ENCODE measurements at places on chromosomes 12 and 14. TPM values are rescaled to one million over a fixed set of nuclear protein-coding genes. Genes with fewer than 3 reads are reported as not detected.

GRCh38 chr14:72704502-72704901, 189.4 kb downstream of the DPF3 start:
- DNase-seq: no peak

DNA sequence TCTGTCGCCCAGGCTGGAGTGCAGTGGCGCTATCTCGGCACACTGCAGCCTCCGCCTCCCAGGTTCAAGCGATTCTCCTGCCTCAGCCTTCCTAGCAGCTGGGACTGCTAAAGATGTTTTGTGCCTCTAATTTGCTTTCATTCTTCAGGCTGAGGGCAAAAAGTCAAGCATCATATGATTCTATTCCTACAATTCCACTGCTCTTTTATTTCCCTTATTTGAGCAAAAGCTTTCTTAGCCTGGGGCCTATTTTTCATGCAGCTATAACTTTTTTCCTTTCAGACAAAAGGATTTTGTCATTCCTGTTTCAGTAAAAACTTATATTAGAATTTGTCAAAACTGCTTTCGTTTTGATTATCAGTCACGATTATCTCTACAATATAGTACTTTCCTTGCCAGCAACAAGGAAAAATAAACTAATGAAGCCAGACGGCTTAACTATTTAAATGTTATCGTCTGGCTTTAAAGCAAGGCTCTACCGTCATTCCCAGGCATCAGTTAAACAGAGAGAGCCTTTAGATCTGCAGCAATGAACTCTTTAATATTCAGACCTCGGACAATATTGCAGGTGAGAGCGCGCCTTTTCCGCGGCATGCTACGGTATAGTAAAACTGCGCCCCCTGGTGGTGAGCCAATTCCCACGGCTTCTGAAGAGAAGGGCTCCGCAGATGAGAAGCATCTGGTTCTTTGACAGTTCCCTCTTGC, 1.4 kb upstream of the SLC2A13 start:
- peak; percentile 70 for DNase-seq

DNA sequence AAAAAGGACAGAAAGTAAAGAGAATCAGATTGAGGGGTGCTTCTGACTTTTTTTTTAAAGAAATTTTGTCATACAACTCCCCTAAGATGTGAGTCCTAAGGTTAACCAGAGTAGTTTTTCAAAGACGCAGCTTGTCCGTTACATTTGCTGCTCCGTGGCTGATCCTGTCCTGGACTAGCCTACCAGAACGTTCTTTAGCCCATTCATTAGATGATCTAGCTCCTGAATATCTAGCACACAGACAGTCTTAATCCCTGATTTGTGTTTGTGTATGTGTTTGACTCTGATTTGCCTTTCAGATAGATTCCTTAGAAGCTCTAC, 60.3 kb downstream of the SAMD4A start:
- DNase-seq: no peak

GRCh38 chr14:30998100-30998706, 27.2 kb upstream of the AP4S1 start:
- DNase-seq: no peak

DNA sequence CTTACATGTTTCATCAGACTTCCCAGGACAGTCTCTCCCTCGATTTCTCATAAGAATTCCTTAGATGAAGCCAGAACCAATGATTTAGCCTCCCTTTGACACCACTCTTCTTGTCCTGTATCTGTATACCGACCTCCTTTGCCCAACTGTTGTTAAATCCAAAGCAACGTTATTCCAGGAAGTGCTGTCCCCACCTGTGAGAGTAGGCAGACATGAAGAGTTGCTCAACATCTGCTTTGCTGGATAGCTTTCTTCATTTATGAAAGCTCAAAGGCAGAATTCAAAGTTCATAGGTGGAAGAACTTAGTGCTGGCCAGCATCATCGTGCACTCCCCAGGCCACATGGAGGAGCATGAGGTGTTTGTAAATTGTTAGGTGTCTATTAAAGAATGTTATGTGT, 55.6 kb downstream of the GTF2A1 start:
- no peak for DNase-seq

- no peak for DNase-seq
Observed at GRCh38 chr14:61421212-61421923, 100.0 kb downstream of the PRKCH start.

GRCh38 chr14:74799765-74800164, 36.6 kb downstream of the YLPM1 start:
- DNase-seq: no peak

GRCh38 chr12:126908765-126909142, 1358.2 kb upstream of the TMEM132C start:
- DNase-seq: no peak

DNA sequence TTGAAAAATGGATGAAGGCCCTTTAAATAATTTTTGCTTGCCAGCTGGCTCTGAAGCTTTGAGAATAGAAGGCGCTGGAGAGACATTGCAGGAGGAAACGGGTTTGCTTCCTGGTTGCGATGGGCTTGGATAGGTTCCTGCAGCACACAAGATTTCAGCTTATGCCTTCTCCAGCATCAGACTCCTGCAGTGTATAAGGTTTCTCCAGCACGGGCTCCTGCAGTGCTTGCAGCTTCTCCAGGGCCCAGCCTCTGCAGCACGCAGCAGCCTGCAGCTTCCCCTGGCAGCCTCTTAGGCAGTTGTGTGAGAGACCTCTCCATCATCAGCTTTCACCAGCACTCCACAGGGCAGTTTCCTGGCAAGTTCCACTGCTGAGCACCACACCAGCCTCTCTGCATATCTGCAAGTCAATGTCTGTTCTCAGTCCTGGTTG, 78.7 kb upstream of the ZDHHC17 start:
- DNase-seq: no peak

- no peak for DNase-seq
Observed at GRCh38 chr12:19082365-19082911, 47.1 kb upstream of the PLEKHA5 start.

- DNase-seq: no peak
Observed at GRCh38 chr12:90428881-90429280, 526.1 kb downstream of the CCER1 start.

DNA sequence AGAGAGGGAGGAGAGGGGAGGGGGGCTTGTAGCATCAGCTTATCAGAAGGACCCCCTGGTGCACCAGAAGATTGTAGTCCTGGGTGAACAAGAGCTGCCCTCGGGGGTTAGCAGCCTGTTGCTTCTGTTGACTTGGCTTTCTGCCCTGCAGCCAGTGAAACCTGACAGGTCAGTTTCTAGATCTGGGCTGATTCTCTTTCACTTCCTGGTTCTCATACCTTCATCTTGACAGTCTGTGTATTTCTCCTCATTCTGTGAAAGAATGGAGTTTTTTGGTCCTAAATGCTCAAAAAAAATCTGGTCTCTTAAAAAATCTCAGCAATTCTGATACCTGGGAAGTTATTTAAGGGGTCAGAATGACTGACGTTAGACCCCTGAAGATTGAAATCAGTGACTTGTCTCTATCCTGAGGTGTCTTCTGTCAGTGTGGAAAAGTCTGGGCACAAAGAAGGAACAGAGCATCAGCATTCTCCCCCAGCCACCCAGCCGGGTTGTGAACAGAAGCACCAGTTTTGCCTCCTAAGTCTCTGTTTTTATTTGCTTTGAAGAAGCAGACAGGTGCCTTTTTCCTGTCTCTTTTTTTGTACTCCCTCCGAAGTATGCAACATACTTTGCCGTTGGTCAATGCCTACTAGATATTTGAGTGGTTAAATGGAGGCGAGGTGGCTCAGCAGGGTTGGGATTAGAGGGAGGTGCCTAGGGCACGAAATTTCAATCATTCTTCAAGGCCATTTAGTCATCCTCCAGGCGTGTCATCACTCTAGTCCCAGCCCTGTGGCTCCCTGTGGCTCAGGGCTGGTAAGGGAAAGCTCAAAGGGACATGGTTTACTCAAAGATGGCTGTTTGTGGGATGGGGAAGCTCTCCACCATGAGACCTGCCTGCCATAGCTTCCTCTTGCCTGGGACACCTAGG, 24.0 kb downstream of the TTC9 start:
- DNase-seq: no peak

- DNase-seq: peak; percentile 56
Observed at GRCh38 chr12:13211859-13212664, 15.5 kb downstream of the EMP1 start.

- DNase-seq: no peak
Observed at GRCh38 chr14:50676814-50677516, 8.9 kb upstream of the SAV1 start.

DNA sequence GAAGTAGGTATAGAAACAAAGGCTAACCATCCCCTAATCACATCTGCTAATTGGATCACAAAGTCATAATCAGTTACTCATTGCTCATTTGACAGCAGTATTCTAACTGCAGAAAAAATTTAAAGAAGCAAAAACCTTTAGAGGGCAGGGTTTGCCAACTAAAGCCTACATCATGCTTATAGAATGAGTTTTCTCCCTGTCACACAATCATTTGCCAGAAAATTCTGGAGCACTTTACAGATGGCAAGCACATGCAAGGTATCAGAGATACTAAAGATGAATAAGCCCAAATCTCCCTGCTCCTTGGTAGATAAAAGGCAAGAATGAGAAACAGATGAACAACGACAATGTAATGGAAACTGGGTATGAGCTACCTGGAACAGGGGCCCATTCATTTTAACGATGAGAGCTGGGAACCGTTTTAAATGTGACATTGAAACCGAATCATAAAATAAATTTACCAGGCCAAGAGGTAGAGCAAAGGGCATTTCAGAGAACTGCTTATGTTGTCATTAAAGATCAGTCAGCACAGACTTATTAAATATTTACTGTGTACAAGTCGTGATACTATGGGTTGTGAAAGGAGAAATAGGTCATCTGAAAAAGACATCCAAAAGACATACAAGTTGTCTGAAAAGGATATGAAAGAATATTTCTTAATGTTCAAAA, 211.4 kb upstream of the ABCD2 start:
- no peak for DNase-seq

DNA sequence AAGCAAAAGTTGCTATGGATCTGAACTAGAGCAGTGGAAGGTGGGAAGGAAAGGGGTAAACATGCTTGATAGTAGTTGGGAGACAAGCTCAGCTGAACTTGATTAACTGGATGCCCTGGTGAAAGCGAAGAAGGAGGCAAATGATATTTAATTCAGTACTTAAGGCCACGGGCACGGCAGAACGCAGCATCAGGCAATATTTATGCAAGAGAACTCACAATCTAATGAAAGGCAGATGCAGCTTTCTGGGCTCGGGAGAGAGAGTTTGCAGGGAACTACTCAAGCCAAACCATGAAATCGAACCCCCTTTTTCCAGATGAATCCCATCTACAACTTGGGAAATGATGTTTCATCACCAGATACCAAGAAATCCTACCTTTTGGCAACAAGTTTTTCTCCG, 3.5 kb upstream of the CNIH1 start:
- no peak for DNase-seq

DNA sequence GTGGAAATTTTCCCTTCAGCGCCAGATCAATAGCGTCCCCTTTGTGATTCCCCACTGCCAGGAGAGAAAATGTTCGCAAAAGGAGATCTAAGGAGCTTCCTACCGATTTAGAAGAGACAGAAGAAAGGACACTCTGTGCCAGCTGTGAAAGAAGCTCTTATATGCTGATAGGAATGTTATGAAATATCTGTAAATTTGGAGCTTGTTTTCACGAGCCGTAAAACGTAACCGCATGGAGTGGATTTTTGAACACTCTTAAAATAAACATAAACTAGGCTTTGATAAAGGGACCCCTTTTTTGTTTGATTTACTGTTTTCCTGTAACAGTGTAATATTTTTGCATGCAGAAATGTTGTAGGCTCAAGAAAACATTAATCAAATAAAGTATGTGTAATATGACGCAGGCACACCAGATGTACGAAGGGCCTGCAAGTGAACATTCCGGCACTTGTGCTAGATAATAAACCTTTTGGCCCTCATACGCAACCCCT, 346.8 kb downstream of the ETNK1 start:
- no peak for DNase-seq

- DNase-seq: no peak
Observed at GRCh38 chr12:44193281-44193680, 357.4 kb downstream of the TMEM117 start.

- DNase-seq: no peak
Observed at GRCh38 chr14:54574528-54574927, 7.6 kb downstream of the SAMD4A start.

- DNase-seq: peak; percentile 80
Observed at GRCh38 chr12:25775968-25776367, 182.5 kb upstream of the RASSF8 start.

- DNase-seq: no peak
Observed at GRCh38 chr12:40742041-40742440, 49.8 kb downstream of the CNTN1 start.

- no peak for DNase-seq
Observed at GRCh38 chr12:89217472-89217871, 134.8 kb downstream of the DUSP6 start.

DNA sequence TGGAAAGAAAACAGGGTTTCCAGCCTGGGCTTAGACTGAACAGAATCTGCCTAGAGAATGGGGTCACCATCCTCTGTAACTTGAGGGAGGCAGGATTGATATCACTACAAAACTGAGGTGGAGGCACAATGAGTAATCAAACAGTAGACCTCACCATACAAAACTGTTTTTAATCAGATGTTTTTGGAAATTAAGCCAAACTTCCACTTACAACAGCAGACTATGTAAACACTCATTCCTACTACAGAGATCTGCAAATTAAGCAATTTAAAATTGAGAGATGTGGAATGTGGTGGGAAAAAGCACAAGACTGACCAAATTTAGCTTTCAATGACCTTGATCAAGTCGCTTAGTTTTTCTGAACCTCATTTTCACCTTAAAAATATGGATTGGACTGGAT, 104.3 kb upstream of the SLC38A4 start:
- DNase-seq: no peak

- DNase-seq: no peak
Observed at GRCh38 chr14:56057071-56057741, 61.0 kb upstream of the PELI2 start.

DNA sequence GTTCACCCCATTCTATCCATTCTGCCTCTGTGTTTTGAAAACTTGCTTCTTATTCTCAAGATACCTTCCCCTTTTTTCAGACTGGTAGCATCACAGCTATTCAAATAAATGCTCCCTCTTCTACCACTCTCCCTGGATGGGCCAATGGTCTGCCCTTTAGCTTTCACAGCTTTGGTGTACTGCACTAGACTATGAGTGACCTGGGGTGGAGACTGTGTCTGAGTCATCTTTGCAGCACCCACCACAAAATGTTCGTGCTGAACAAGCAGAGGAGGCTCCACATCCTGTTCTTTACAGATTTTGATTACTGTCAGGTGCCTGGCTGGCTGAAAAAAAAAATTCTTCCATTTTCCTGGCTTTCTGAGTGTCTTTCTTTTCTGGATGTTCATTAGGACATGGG, 1104.1 kb upstream of the TMEM132C start:
- DNase-seq: no peak

- no peak for DNase-seq
Observed at GRCh38 chr14:105842105-105842504, 315.7 kb downstream of the TMEM121 start.

B4GALNT3 gene
- 0.34 TPM for polyA plus RNA-seq

TMEM116 gene
- polyA plus RNA-seq: 7.9 TPM

STRAP gene
- 85.6 TPM for polyA plus RNA-seq

CPNE6 gene
- polyA plus RNA-seq: not detected

REP15 gene
- polyA plus RNA-seq: 0.84 TPM

SMCO3 gene
- polyA plus RNA-seq: 0.03 TPM

CDCA4 gene
- 26.8 TPM for polyA plus RNA-seq

SLC5A8 gene
- polyA plus RNA-seq: not detected

KLRD1 gene
- polyA plus RNA-seq: not detected

COPS7A gene
- polyA plus RNA-seq: 231 TPM

NUDT14 gene
- 18.4 TPM for polyA plus RNA-seq

EPS8 gene
- polyA plus RNA-seq: 19.8 TPM

CPM gene
- polyA plus RNA-seq: 10.8 TPM

PROX2 gene
- not detected for polyA plus RNA-seq

TNFRSF1A gene
- polyA plus RNA-seq: 68.3 TPM

ANKS1B gene
- polyA plus RNA-seq: 1.8 TPM

APOF gene
- not detected for polyA plus RNA-seq

MMP19 gene
- 5.7 TPM for polyA plus RNA-seq

Data from SK-N-SH (cell line).